IMR-90 (cell line): ENCODE measurements at places on chromosomes 3 and 15.
A peak's percentile ranks its signal among the peaks of the same experiment; 100 is the strongest.

DNA sequence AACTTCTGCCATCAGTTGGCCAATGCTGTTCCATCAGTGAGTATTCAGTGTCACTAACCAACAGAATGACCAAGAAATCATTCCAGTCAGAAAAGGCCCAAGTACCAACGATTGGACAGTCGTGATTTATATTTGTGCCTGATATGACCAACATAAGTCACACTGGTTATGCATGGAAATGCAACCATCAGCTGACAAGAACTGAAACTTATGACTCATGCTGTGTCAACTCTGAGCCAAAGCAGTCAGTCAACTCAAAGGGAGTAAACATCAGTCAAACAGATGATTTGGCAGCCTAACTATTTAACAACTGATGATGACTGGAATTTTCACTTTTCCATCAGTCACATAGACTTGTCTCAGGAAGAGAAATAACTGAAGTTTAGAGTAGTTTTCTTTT, 142.4 kb downstream of the ANXA2 start:
- H3K4me3 ChIP-seq = no peak overlapping the region
- H3K27me3 ChIP-seq = peaks cover 2% of the 10 kb centered on the region; the same call in 1 of the 2 replicates
- H3K36me3 ChIP-seq = no peaks in the 10 kb centered on the region
- no peaks in the 10 kb centered on the region for H3K4me1 ChIP-seq

DNA sequence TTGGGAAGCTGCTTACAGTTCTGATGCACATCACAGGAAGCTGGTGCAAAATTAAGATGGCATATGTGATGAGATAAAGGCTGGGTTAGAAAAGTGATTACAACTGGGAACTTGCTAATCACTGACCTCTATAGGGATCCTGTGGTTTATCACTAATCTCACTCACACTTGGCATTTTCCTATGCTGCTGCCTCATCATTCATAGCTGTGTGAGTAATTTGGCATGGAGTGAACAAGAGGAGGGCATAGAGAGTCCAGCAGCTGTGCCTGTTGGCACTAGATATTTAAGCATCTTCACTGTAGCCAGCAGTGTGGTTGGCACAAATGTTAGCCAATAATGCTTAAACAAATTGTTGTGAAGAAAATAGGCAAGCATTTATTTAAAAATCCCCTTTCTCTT, 217.7 kb upstream of the CGNL1 start:
- H3K27me3 ChIP-seq = no peaks in the 10 kb centered on the region
- DNase-seq = peak; percentile 48
- peaks cover 2% of the 10 kb centered on the region for H3K36me3 ChIP-seq
- H3K27ac ChIP-seq = peak overlapping the region; percentile 69; the same call in 1 of the 2 replicates
- peaks cover 23% of the 10 kb centered on the region for H3K4me1 ChIP-seq

DNA sequence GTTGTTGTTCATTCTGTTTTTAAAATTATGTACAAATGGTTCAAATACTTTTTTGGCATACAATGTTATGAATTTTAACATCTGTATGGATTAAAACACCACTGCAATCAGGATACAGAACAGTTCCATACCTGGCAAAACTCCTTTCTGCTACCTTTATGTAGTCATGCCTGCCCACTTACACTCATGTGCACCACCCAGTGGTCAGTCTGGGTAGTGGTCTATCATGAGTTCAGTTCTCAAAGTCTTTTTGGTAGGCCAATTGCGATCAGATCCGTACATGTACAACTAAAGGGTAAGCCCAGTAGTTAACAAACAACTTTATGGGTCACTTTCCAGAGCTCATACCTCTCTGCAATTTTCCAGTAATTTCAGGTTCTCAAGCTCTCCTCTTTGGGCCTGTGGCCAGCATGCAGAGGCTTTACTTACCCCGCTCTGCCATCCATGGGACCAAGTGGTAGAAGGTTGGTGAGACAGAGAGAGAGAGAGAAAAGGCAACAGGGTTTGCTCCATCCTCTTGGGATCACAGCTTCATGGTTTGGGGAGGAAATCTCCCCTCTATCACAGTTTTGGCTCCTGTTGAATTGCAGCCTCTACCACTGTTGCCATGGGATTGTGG, 63.9 kb upstream of the FAM98B start:
- H3K36me3 ChIP-seq = no peaks in the 10 kb centered on the region
- H3K4me1 ChIP-seq = no peaks in the 10 kb centered on the region

GRCh38 chr3:44099566-44100297, 142.0 kb upstream of the TOPAZ1 start:
- H3K27ac ChIP-seq = no peak overlapping the region
- H3K4me1 ChIP-seq = no peaks in the 10 kb centered on the region
- H3K36me3 ChIP-seq = no peaks in the 10 kb centered on the region
- DNase-seq = no peak
- no peak overlapping the region for H3K4me3 ChIP-seq

- no peak overlapping the region for H3K27ac ChIP-seq
- DNase-seq = no peak
- H3K4me3 ChIP-seq = no peak overlapping the region
- H3K27me3 ChIP-seq = no peaks in the 10 kb centered on the region
Observed at GRCh38 chr3:179962629-179963387, 73.9 kb downstream of the PEX5L start.

- peak overlapping the region; percentile 76; the same call in 1 of the 2 replicates for H3K27ac ChIP-seq
- no peaks in the 10 kb centered on the region; the same call in 1 of the 2 replicates for H3K27me3 ChIP-seq
- peak; percentile 65 for DNase-seq
- H3K36me3 ChIP-seq = no peaks in the 10 kb centered on the region
- peaks cover 10% of the 10 kb centered on the region; the same call in 1 of the 2 replicates for H3K4me1 ChIP-seq
Observed at GRCh38 chr3:113166719-113167492, 44.5 kb upstream of the BOC start.

GRCh38 chr15:52337198-52337853, 41.7 kb upstream of the MYO5C start:
- H3K27me3 ChIP-seq = no peaks in the 10 kb centered on the region
- H3K4me1 ChIP-seq = peaks cover 7% of the 10 kb centered on the region; the same call in 1 of the 2 replicates
- H3K27ac ChIP-seq = no peak overlapping the region
- H3K36me3 ChIP-seq = peaks cover 3% of the 10 kb centered on the region
- DNase-seq = peak; percentile 77

- no peaks in the 10 kb centered on the region for H3K27me3 ChIP-seq
- no peaks in the 10 kb centered on the region for H3K36me3 ChIP-seq
- no peak for DNase-seq
- H3K4me3 ChIP-seq = no peak overlapping the region
- H3K27ac ChIP-seq = no peak overlapping the region
- peaks cover 5% of the 10 kb centered on the region for H3K4me1 ChIP-seq
Observed at GRCh38 chr15:38220606-38221273, 31.9 kb upstream of the SPRED1 start.

DNA sequence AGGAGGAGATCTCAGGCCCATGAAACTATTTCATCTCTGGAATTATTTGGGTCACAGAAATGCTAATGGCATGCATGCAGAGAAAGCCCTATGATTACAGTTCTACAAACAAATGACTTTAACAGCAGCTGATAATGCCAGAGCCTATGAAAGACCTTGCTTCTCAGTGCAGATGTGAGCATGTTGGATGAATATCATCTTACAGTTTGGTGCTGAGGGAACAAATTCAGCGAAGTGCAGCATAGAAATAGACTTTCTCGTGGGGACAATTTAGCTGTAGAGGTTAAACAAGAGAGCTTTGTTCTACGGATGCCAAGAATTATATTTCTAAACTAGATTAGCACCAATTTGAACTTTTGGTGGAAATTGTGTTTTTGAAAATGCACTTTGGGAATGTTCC, 27.7 kb downstream of the PTX3 start:
- peak overlapping the region; percentile 84; the same call in 1 of the 2 replicates for H3K27ac ChIP-seq
- H3K27me3 ChIP-seq = no peaks in the 10 kb centered on the region
- DNase-seq = peak; percentile 86
- H3K4me1 ChIP-seq = peaks cover 29% of the 10 kb centered on the region

- H3K4me3 ChIP-seq = no peak overlapping the region
- H3K27me3 ChIP-seq = no peaks in the 10 kb centered on the region
- H3K27ac ChIP-seq = peak overlapping the region; percentile 57; the same call in 1 of the 2 replicates
- peaks cover 4% of the 10 kb centered on the region; the same call in 1 of the 2 replicates for H3K36me3 ChIP-seq
Observed at GRCh38 chr15:51884517-51885236, 55.2 kb downstream of the TMOD3 start.

DNA sequence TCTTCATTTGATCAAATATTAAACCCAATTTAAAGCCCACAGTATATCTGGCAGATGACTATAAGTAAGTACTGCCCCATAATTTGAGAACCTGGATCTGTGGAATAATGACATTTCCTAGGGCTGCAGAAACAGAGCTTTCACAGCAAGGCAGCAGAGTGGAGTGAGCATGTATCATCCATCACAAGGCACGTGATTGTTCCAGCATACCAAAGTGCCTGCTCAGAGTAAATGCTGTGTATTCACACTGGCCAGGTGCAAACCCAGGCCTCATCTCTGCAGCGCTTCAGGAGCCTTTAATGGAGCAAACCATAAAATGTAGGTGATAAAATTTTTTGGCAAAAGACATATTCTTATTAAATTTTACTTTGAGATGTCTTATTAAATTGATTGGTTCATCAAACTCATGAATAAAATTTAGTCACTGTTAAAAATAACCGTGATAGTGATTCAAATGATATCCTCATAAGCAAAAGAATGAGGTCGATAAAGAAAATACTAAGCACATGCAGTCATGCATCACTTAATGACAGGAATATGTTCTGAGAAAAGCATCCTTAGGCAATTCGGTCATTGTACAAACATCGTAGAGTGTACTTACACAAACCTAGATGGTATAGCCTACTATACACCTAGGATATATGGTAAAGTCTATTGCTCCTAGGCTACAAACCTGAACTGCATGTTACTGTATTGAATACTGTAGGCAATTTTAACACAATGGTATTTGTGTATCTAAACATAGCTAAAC, 99.3 kb upstream of the SLC24A5 start:
- H3K27ac ChIP-seq = no peak overlapping the region
- peak; percentile 4 for DNase-seq
- H3K27me3 ChIP-seq = peaks cover 3% of the 10 kb centered on the region; the same call in 1 of the 2 replicates
- no peaks in the 10 kb centered on the region for H3K36me3 ChIP-seq

DNA sequence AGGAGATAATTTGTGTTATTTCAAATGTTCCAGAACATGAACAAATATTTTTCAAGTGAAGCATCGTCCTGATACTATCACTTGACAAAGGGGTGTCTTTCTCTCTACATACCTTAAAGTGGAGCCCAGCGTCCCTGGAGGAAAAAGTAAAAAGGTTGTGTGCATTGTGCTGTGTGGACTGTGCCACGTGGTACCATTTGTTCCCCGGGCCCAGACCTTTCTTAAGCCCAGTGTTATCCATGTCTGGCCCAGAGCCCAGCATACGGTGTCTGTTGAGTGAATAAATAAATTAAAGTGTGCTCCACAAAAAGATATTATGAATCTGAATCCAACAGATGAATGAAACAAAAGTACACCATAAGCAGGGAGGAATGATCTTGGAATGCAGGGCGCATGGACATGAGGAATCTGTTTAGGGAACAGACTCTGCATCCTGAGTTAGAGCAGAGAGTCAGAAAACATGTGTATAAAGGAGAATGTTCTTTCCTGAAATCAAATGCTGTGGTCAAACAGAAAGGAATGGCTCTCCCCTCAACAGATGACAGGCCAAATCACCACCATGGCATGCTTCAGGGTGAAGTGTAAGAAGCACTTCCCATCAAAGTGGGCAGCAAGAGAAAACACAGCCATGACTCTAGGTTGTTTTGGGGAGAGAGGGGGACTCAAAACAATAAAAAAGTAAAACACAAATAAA, 8.1 kb upstream of the PRSS50 start:
- H3K4me1 ChIP-seq = no peaks in the 10 kb centered on the region
- no peak overlapping the region for H3K4me3 ChIP-seq
- no peak overlapping the region for H3K27ac ChIP-seq
- DNase-seq = peak; percentile 9

- no peak overlapping the region for H3K27ac ChIP-seq
- no peak overlapping the region for H3K4me3 ChIP-seq
- H3K36me3 ChIP-seq = no peaks in the 10 kb centered on the region
- H3K4me1 ChIP-seq = peaks cover 5% of the 10 kb centered on the region
- no peaks in the 10 kb centered on the region for H3K27me3 ChIP-seq
Observed at GRCh38 chr3:47151836-47152235, 12.1 kb downstream of the SETD2 start.

DNA sequence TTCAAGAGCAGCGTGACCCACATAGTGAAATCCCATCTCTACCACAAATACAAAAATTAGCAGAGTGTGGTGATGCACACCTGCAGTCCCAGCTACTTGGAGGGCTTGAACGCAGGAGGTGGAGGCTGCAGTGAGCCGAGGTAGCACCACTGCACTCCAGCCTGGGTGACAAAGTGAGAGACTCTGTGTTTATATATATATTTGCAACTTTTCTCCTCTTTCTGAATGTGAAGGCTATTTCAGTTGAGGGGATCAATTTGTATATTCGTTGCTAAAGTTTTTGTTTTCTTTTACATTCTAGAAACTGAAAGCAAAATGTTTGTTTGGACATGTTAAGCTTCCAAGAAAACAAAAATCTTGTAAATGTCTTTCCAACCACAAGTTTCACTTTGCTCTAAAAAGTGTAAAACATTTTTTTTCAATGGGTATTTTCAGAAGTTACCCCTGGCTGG, 29.8 kb upstream of the FAM98B start:
- no peaks in the 10 kb centered on the region for H3K36me3 ChIP-seq
- H3K27me3 ChIP-seq = peaks cover 32% of the 10 kb centered on the region
- H3K4me3 ChIP-seq = no peak overlapping the region

DNA sequence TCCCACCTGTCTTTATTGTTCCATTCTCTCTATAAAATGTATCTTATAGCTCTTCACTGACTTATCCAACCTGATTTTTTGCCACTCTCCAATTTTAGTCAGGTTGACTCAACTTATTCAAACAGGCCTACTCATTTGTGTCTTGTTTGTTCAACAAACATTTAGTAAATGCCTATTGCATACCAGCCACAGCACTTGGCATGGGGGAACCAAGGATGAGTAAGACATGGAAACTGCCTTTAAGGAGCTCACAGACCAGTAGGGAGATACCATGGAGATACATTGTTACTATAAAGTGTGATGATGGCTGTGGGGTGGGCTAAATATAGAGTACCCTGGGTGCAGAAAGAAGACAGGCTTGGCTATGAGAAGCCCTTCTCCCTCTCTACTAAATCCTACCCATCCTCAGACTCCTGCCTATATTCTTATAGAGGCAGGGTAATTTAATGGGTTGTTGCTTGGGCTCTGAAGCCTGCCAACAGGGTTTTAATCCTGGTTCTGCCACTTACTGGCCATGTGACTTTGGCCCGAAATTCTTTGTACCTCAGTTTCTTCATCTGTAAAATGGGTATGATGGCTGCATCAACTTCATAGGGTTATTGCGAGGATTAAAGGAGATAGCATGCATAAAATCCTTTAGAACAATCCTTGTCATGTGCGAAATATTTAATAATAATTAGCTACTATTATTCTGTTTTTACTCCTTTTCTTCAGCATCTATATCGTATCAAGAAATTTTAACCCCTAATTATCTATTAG, 348.5 kb upstream of the UMPS start:
- peak; percentile 11 for DNase-seq
- H3K27ac ChIP-seq = no peak overlapping the region
- H3K4me3 ChIP-seq = no peak overlapping the region
- no peaks in the 10 kb centered on the region for H3K36me3 ChIP-seq
